Activated CD4-positive, alpha-beta T cell treated with anti-CD3 and anti-CD28 coated beads, Interleukin-2, amount 10 ng/mL, durations not matched to agents 7 days and 5 days (primary cell): ENCODE measurements at places on chromosomes 13 and 19.

DNA sequence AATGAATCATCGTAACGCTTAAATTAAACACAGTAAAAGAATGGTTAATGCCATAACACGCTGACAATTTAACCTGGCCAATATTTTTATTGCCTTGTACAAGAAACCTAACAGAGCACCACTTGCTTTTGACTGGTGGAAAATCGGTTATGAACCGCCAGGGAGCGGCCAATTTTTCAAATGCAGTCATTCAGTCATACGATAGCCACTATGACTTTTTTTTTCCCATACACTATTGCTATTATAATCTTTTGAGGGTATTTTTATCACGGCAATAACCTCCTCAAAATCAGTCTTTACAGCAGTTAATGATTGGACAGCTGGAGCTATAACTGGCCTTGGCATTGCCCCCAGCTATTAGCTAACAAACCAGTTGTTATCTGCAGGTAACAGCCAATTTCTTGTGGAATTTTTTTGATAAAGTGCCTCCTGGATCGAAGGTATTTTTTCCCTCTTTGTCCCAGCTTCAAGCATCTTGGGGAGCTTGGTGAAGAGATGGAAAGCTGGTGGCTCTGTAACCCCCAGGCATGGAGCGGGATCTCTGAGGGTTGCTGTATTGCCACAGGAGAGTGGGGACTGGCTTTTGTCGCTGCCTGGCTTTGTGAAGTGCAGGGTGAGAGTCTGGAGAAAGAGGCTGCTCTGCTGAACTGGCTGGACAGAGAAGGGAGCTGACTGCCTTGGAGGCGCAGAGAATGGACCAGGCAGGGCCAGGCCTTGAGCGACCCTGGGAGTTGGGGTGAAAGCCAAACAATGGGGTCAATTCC lies 198.4 kb upstream of the ZNF536 start:
- DNase-seq: no peak

- no peak for DNase-seq
These were observed 2.6 kb upstream of the DENND1C start for GRCh38 chr19:6484230-6484629.

- DNase-seq: no peak
These were observed 5.2 kb downstream of the EFNB2 start for GRCh38 chr13:106530171-106530851.

DNA sequence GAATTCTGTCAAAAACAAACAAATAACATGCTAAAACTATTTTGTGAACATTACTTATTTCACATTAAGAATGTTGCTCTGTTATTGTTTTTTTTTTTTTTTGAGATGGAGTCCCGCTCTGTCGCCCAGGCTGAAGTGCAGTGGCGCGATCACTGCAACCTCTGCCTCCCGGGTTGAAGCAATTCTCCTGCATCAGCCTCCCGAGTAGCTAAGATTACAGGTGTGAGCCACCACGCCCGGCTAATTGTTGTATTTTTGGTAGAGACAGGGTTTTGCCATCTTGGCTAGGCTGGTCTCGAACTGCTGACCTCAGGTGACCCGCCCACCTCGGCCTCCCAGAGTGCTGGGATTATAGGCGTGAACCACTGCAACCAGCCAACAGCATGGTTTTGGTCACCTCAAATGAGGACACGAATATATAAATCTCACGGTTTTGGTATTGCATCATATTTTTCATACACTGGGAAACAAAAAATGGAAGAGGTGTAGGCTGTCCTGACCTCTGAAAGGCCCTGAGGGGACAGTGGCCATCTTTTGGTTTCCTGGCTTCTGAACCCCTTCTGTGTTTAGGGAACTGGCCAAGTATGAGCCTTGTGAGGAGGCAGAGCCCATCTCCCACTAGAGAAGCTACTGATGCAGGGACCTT lies 25.5 kb downstream of the GPR42 start:
- DNase-seq: no peak

- DNase-seq: no peak
These were observed 85.8 kb downstream of the IPO5 start for GRCh38 chr13:98039261-98039660.

DNA sequence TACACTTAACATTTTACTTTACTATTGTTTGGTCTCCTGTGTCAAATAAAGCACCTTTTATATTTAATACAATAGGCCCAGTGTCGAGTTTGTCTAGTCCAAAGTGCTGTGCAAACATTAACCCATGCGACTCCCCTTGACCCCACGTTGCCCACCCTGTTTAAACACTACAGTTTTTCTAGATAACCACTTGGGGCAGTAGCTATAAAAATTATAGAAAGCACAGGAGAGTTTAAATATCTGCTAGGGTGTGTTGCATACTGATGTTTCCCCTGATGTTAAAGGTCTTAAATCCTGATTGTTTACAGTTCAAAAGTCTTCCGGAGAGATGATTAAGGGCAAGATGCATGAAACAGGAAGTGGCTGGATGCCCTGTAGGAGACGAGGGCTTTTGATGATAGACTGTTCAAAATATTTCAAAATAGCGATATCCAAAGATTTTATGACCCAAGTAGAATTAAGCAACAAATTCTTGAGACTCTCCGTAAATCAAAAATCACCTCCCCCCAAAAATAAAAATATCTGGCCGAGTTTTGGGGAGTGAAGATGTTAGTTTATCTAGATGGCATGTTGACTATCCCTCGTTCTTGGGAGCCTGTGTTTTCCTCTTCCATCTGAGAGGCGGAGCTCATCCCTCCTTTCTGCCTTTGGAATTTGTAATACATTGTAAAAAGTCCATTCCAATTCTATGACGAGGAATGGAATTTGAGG lies 167.1 kb downstream of the FGF9 start:
- no peak for DNase-seq

DNA sequence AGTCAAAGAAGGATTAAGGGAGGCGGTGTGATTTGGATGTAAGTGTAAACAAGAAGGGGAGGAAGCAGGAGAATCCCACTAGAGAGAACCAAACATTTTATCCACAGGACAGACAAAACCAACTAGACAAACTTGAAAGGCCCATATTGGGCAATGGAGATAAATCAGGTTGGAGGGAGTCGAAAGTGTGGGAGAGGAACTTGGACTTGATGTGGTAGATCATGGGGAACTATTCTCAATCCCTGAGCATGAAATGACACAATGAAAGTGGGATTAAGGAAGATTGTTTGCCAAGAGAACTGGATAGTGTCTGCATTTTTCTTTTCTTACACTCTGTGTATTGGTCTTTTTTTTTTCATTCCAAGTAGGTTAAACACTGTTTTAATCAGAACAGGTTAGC lies 17.9 kb downstream of the GPR183 start:
- no peak for DNase-seq

- no peak for DNase-seq
These were observed 54.9 kb downstream of the AP1M1 start for GRCh38 chr19:16252459-16253205.

GRCh38 chr13:66405908-66406802 lies 824.0 kb downstream of the PCDH9 start:
- DNase-seq: no peak

DNA sequence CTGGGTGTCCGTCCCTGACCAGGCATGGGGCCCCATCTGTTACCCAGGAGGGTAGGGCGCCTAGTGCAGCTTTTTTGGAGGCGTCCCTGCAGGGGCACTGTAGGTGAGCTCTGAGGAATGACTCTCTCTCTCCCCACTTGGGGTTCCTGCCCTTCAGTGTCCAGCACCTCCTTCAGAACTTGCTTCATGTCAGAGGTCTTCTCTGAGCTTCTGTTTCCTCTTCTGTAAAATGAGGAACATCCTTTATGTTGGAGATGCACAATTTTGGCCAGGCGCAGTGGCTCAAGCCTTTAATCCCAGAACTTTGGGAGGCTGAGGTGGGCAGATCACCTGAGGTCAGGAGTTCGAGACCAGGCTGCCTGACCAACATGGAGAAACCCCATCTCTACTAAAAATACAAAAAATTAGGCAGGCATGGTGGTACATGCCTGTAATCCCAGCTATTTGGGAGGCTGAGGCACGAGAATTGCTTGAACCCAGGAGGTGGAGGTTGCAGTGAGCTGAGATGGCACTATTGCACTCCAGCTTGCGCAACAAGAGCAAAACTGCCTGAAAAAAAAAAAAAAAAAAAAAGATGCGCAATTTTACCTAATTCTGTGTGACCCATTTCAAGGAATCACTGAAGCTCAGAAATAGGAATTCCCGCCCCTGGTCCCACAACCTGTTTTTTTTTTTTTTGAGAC lies 15.2 kb upstream of the PIK3R2 start:
- DNase-seq: no peak

GRCh38 chr19:55546822-55547614 lies 1.7 kb upstream of the SBK3 start:
- no peak for DNase-seq

DNA sequence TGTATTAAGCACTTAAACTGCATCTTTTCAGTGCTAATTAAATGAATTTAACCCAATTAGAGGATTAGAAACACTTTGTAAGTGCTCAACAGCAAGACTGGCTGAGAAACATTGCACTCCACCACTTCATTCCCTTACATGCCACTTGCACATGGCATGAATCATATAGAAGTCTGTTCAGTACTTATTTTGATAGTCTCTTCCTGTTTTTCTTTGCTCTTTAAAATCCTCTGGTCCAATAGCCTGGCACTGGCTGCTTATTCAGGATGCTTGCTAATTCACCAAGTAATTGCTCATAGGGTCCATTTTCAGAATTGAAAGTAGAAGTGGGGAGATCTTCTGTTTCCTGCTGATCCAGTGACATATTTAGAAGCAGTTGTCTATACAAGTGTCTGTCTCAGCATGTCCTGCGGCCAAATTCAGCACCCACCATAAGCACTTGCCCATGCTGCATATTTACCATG lies 900.1 kb downstream of the PCDH9 start:
- no peak for DNase-seq

DNA sequence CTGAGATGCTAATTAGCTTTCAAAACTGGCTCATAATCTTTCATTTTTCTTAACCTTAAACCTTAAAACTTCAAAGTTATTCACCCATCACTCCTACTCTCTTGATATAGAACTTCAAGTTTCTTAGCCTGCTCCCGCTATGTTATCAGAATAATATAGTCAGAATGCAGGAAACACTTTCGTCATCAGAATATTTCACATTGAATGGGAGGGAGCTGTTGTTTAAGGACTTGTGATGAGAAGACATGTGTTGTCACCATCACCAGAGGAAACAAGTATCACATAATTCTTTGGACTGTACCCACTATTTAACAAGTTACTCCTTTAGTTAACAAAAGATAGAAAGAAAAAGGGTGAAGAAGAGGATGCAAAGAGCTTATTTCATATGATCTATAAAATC lies 65.0 kb upstream of the FNDC3A start:
- no peak for DNase-seq

- peak; percentile 66 for DNase-seq
These were observed 30.1 kb downstream of the WDFY2 start for GRCh38 chr13:51614350-51614786.

DNA sequence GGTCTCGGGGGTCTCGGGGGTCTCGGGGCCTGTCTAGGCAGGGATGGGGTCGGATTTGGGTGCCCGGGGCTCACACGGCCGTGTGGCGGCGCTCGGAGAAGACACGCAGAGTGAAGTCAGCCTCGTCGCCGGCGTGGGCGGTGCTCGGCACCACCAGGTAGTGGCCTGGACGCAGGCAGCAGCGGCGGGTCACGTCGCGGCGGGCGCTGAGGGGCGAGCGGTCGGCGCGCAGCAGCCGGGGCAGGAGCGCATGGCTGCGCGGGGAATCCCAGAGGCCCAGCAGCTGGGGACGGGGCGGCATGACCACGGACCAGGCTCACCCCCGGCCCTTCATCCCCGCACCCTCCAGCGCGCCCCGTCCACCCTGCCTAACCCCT lies 8.2 kb downstream of the CAPN12 start:
- DNase-seq: peak; percentile 46

- DNase-seq: peak; percentile 4
These were observed 51.6 kb downstream of the KLF2 start for GRCh38 chr19:16376241-16376640.

GRCh38 chr19:2962018-2962670 lies 15.2 kb upstream of the TLE6 start:
- peak; percentile 78 for DNase-seq

DNA sequence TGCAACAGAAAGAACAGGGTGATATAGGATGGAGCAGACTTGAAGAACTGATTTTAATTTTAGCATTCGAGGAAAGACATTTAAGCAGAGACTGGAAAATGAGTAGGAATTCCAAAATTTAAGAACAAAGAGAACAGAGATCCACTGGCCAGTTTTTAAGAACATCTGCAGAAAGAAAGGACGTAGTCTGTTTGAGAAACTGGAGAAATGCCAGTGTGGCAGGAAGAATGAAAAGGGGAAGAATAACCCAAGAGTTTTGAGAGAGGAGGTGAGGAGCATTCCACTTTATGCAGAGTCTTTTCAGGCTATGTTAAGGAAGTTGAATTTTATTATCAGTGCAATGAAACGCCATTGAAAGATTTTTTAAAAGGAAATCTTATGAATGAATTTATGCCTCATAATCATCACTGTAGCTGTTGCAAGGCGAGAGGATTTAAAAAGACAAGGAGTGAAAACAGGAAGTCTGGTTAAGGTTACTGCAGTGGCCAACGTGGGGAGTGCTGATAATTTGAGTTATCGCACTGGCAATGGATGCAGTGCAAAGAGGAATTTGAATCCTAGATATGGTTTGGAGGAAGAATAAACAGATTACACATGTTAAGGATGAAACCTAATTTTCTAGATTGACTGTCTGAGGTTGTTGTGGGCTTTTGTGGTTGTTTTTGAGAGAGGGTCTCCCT lies 253.8 kb downstream of the DACH1 start:
- no peak for DNase-seq

GRCh38 chr19:607301-608154 lies 17.8 kb downstream of the HCN2 start:
- no peak for DNase-seq
